ENCODE measurements at places on chromosomes 2 and 18.
A peak's percentile ranks its signal among the peaks of the same experiment; 100 is the strongest.

DNA sequence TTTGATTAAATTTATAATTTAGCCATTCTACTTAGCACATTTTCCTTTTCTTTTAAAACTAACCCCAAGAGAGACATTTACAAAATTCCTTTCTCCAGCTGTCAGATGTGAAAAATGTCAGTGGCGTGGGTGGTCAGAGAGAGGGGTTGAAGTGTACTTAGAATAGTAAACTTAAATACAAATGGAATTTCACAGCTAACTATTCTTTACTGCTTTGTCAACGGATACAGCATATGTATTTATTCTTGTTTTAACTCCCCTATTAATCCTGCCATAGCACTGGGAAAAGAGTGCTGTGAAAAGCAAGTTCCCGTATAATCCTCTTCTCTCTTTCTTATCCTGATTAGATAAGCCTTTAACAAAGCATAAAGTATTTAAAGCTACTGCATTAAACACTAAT is 191.4 kb upstream of the CHAC2 start:
- no peak for DNase-seq

GRCh38 chr18:44098551-44099098 is 582.1 kb upstream of the SETBP1 start:
- peak; percentile 41 for DNase-seq

DNA sequence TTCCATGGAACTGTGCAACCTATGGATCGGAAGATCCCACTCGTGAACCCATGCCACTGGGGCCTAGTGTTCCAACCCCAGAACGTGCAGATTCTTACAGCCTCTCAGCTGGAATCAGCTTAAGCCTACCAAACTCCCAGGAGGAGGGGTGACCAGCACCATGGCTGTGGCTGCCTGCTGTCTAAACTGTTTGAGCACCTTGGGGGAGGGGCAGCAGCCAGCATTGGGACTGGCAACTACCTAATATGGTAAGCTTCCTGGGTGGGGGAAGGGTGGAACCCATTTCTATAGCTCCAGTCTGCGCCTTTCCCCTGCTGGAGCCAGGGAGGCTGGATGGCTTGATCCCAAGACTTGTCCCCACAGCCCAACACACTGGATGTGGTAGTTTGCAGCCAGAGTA is 10.7 kb upstream of the POLE4 start:
- no peak for DNase-seq

GRCh38 chr18:10443001-10443400 is 11.4 kb upstream of the APCDD1 start:
- no peak for DNase-seq

- no peak for DNase-seq
Measured at GRCh38 chr2:144785253-144785652, 265.3 kb upstream of the ZEB2 start.

GRCh38 chr2:173943738-173944137 is 21.4 kb downstream of the SP3 start:
- DNase-seq = no peak

GRCh38 chr2:175605640-175606009 is 396.4 kb downstream of the LNPK start:
- DNase-seq = no peak

DNA sequence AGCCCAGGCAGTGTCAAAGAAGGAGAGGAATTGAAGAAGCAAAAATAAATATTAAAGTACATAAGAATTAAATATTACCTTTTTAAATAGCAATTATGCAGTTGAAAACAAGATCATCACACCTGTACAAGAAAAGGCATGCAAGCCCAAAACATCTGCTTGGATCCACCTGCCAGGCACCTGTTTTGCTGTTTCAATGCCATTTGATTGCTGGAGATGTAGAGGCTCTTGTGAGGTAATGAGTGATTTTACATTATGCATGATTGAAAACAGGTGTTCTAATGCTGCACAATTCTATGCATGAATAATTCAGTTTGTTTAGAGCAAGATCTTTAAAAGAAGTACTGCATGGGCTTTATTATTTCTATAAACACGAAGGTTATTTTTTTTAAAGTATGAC is 700.6 kb upstream of the ZEB2 start:
- peak; percentile 57 for DNase-seq

GRCh38 chr18:51514128-51514527 is 316.6 kb upstream of the MEX3C start:
- no peak for DNase-seq

DNA sequence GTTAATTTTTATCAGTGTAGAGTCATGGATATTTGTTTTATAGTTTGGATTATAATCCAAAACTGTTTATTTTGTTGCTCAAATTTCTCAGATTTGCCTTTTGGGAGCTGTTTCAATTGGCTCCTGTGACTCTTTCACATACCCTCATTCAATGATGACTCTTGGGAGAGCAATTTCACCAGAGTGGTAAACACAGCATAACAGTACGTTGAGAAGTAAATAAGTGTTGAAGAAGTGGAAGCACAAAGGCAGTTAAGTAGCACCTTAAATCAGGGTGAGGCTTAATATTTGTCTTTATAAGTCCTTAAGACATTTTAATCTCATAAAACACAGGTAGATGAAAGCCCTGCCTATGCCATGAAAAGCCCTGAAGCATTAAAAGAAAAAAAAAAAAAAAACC is 17.1 kb upstream of the SLC39A10 start:
- DNase-seq = no peak

- DNase-seq = no peak
Measured at GRCh38 chr2:231761735-231762134, 19.3 kb downstream of the PDE6D start.

- peak; percentile 7 for DNase-seq
Measured at GRCh38 chr2:138028538-138028937, 64.3 kb downstream of the HNMT start.

GRCh38 chr2:119764832-119765231 is 5.1 kb downstream of the PTPN4 start:
- no peak for DNase-seq

- DNase-seq = no peak
Measured at GRCh38 chr2:66110086-66110485, 324.8 kb upstream of the MEIS1 start.

GRCh38 chr18:43061318-43061717 is 54.2 kb downstream of the RIT2 start:
- no peak for DNase-seq

- no peak for DNase-seq
Measured at GRCh38 chr2:156918410-156918809, 339.1 kb upstream of the GALNT5 start.

GRCh38 chr2:56132138-56132537 is 51.7 kb upstream of the CCDC85A start:
- peak; percentile 77 for DNase-seq

DNA sequence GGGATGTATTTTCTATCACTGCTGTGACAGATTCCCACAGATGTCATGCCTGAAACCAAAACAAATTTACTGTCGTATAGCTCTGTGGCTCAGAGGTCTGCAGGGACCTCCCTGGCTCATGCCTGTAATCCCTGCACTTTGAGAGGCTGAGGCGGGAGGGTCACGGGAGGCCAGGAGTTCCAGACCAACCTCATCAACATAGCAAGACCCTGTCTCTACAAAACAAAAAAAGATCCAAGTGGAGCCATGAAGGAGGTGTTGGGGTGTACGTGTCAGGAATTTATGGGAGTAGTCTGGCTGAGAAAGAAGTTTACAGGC is 51.0 kb upstream of the FAHD2A start:
- DNase-seq = no peak

DNA sequence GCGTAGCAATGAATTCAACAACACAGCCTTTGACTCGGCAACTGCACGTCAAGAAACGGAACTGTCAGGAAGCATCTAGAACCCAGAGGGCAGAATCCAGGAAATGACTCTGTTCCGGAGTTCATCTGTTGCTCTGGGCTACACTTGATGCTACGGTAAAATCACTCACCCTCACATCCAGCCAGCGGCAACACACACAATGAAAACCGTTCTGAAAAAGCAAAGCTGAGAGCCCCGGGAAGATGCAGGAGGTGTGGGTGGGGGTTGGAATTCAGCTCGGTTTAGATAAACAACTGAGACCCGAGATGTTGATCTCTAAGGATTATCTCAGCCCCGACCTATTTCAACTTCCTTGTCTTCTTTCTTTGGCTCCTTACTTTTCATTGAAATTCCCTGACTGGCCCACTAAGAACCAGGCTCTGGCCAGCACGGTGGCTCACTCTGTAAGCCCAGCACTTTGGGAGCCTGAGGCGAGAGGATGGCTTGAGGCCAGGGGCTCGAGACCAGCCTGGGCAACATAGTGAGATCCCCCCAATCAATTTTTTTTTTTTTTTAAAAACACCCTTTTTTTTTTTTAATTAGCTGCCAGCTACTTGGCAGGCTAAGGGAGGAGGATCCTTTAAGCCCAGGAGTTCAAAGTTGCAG is 13.3 kb upstream of the RAB17 start:
- DNase-seq = peak; percentile 16

- no peak for DNase-seq
Measured at GRCh38 chr2:235191978-235192377, 240.2 kb downstream of the SH3BP4 start.

- DNase-seq = peak; percentile 48
Measured at GRCh38 chr2:42171396-42171980, 2.3 kb downstream of the EML4 start.
